ENCODE measurements at places on chromosomes 5 and 9.
A peak's percentile ranks its signal among the peaks of the same experiment; 100 is the strongest.

DNA sequence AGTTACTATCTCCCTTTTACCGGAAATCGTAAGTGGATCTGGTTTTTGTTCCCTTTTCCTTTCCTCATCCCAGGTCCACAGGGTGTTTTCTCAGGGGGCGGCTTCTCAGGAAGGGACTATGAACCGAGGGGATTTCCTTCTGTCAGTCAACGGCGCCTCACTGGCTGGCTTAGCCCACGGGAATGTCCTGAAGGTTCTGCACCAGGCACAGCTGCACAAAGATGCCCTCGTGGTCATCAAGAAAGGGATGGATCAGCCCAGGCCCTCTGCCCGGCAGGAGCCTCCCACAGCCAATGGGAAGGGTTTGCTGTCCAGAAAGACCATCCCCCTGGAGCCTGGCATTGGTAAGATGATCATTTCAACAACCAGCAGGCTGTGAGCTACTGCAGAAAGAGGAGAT is 75.8 kb downstream of the GOLPH3 start:
- DNase-seq: no peak

DNA sequence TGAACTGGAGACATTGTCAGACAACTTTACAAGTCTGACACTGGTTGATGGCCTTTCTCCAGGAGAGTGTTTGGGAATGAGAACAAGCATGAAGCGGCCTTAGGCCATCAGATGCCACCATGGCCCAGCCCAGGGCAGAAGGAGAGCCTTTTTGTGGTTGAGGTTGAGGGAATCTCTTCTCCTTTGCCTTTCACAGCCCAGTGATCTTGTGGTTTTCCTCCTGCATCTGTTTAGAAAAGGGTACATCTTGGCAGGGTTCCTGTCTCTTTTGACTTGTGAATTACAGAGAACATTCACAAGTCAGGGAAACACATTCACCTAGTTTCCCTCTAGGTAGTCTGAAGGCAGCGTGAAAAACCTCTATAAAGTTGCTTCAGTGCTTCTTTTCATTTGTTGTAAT is 27.5 kb downstream of the DMRT2 start:
- DNase-seq: no peak

- DNase-seq: peak; percentile 9
These were observed 36.2 kb downstream of the UNC5A start for GRCh38 chr5:176846335-176847140.

DNA sequence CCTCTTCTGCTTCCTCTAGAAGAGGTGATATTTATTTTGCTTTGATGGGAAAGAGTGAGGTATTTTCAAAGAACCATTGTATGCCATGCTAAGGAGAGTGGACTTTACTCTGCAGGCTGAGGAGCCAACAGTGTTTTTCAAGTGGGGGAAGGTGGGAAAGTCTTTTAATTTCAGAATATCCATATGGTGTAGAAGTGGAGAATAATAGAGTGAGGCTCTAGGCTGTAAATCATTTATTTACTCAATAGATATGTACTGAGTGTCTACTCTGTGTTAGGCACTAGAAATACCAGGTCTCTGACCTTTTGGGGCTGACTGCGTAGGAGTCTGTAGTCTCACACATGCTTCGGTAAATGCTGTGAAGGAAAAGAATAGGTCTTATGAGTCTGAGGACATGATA is 30.7 kb upstream of the TENT2 start:
- no peak for DNase-seq

- no peak for DNase-seq
These were observed 109.3 kb downstream of the HSD17B3 start for GRCh38 chr9:96192710-96193109.

DNA sequence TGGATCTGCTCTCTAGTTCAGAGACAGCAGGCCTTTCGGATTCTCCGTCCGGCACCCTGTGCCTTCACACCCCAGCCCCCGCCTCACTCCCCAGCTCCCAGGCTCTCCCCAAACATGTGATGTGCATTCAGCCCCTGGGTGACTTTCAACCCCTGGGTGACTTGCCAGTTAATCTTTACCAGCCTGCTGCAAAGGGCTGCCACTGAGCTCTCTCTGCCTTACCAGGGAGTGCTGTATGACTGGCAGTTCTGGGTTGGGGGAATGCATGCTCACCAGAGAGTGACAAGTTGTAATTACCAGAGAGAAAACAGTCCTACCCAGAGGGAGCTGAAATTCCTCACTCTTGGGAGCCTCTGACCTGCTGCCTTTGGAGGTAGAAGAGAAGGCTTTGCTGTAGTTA is 4.9 kb upstream of the ADRA1B start:
- no peak for DNase-seq

DNA sequence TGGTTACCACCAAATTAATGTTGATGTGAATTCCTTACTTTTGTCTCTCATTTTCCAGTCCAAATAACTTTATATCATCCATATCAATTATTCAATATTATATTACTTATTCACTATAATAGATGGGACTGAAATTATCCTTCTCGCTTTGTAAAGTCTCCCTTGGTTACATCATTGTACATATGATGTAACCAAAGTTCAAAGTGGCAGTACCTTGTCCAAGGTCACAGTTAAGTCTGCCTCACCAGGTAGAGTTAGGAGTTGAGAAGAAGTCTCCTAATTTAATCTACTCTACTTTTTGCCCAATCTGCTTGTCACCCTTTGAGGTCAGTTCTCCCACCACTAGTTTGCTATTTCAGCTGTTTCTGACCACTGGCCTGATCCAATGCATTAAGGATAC is 83.7 kb upstream of the CLINT1 start:
- DNase-seq: no peak

GRCh38 chr5:73450672-73451223 is 2.2 kb upstream of the FOXD1 start:
- no peak for DNase-seq

GRCh38 chr9:406886-407654 is 192.4 kb downstream of the DOCK8 start:
- DNase-seq: no peak

GRCh38 chr5:145543968-145544367 is 291.2 kb downstream of the PRELID2 start:
- DNase-seq: no peak

DNA sequence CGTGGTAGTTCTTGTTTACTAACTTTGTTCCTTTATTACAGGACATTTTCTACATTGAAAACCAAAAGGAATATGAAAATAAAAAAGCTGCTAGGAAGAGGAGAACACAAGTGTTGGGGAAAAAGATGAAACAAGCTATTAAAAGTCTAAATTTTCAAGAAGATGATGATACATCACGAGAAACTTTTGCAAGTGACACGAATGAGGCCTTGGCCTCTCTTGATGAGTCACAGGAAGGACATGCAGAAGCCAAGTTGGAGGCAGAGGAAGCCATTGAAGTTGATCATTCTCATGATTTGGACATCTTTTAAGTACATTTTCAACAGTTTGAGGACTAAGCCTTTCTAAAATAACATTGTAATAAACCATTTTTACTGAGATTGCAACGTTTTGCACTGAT is 23.8 kb downstream of the PHAX start:
- DNase-seq: no peak

DNA sequence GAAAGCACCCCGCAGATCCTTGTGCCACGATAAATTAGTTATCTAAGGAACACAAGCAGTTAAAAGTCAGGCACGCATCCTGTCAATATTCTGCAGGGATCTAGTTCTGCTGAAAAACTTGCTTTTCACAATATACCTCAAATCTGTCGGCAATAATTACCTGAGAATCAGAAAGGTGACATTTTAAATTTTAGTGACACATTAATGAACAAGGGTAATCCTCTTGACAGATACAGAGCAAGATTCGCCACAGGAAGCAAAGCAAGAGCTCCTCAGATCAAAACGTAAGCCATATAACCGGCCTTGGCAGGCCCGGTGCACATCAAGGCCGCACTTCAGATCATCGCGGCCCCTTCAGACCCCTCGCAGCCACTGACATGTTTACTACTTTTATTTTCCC is 185.7 kb downstream of the ATPSCKMT start:
- DNase-seq: no peak

DNA sequence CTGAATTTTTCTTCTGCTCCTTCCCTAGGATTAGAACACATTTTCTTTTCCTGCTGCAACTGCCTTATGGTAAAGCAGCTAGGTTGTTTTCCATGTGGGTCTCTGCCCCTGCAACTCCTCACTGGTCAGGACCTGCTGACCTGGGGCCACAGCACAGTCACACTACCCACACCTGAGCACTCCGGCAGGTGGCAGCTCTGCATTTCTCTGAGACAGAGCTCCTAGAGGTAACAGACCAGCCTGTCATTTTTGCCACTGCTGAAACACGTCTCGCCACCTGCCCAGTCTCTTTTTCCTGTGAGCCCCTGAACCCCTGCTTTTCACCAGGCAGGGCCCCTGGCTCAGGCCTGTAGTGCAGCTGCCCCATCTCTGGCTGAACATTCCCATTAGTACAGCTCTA is 609.6 kb downstream of the HINT1 start:
- peak; percentile 2 for DNase-seq

- peak; percentile 22 for DNase-seq
These were observed 15.2 kb downstream of the CSNK1G3 start for GRCh38 chr5:123527190-123527589.

DNA sequence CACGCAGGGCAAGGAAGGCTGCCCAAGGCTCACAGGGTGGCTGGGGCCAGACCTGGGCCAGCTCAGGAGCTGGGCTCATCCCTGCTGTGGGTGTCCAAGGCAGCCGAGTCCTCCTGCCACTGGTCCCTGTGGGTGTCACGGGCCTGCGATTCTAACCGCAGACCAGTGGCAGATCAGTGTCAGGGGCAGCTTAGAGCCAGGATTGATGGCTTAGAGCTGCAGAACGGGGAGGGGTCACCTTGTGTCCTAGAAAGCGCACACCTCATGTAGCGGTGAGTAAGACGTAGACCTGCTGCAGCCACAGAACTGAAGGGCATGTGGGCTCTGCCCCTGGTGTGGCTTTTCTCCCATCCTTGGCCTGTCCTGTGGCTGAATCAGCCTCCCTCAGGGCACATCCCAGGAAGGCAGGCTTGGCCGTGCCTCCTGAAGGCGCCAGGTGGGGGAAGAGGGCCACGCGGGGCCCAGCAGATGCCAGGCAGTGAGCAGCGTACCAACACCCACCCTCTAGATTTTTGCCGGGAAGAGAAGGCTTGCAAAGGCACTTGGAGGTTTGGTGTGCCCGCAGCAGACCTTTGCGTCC is 78.3 kb upstream of the FCN2 start:
- DNase-seq: no peak

DNA sequence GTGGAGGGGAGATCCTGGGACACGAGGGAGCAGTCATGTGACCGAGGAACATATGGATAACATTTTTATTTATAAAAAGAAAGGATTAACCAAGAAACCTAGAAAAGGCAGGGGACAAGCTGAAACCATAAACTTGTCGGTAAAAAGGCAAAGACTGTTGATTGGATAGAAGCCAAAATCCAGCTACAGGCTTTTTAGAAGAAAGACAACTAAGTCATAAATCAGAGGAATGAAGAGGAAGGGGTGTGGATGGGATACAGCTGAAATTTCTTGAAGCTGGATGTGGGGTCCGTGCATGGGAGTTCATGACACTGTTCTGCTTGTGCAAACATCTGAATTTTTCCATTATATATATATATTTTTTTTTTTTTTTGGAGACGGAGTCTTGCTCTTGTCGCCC is 110.7 kb upstream of the PHYKPL start:
- DNase-seq: no peak

GRCh38 chr9:603126-603525 is 238.4 kb upstream of the DMRT1 start:
- DNase-seq: no peak

DNA sequence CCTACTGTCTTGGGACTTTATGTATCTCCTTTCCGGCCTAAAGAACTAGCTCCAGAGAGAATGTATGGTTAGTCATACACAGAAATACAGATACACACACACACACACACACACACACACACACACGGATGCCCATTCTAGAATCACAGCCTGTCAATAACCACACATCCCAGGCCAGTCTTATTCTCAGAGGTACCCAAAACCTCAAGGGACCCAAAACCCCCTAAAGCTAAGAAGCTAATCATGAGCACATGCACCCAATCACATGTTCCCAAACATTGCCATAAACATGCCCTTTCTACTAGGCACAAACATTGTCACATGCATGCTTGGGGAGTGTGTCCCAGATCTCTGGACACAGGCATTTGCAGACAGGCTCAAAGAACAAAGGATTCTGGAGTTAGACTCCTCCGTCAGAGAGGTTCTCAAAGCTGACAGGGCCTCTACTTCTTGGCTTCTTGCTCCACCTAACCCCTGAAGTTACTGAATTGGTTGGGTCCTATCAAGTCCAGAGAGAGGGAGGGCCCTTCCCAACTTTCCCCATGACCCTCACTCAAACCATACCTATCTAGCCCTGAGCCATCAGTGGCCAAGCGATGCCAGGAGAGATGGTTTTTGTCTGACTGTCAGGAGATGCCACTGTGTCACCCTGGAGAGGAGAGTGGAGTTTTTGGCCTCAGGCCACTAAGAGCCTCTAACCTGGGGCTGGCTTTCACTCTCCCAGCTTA is 78.7 kb downstream of the NRG2 start:
- peak; percentile 80 for DNase-seq

DNA sequence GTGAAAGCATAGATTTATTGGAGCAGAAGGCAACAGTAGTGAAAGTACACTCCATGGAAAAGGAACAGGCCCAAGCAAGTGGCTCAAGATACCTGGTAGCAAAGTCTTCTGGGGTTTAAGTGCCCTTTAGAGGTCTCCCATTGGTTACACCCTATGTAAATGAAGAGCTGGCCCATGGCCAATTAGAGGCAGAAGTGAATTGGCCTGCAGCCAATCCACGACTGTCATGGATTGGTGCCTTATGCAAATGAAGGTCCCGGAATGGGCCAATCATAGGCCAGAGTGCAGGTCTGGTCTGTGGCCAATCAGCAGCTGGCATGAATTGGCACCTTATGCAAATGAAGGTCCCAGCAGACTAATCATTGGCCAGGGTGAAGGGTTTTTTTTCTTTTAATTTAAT is 64.2 kb upstream of the PCSK5 start:
- no peak for DNase-seq

DNA sequence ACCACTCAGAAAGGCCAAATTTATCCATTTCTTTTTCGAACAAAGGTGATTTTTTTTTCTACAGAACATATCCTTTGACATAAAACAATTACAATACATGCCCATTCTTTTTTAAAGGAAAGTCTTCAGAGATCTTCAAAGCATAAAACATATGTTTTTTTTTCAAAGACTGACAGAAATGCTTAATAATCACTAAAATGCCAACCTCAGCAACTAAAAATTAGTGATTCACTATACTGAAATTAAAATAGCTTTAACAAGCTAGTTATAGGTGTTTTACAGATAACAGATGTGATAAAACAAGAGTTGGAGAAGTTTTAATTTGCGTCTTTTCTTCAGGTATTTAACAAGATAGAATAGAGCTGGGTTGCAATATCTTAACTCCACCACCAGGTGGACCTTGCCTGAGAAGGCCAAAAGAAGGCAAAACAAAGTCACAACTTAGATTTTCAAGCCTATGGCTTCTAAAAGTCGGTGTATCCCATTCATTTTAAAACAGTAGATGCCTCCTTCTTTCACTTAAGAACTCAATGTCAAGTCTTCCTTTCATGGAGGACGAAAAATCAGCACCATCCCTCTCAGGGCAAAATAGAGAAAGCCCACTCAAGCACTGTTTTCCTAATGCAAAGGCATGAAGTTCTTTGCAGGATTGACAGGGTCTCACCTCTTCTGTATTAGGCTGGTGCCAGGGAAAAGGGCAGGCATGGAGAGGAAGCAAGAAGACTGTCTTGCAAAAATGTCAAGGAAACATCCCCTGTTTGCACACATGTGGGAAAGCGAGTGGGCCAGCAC is 31.1 kb upstream of the CPLX2 start:
- peak; percentile 18 for DNase-seq

Measured in GM12865 (cell line).